ENCODE measurements at places on chromosomes 5 and 9. TPM values are rescaled to one million over a fixed set of nuclear protein-coding genes. Genes with fewer than 3 reads are reported as not detected.

DNA sequence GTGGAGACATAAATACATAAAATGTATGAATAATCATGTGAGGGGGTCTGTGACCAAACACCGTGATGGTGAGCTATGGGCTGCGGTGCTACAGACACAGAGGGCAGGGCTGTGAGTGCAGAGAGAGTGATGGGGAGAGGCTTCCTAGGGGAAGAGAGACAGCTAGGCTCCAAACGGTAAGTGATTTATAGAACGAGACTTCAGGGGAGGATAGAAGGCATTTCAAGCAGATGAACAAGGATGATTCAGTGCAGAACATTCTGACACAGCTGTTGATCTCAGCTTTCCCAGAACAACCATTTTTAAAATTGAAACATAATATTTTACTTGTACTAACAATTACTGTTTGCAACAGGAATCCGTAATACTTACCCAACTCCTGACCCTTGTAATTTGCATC lies 100.7 kb downstream of the GAS1 start:
- DNase-seq = no peak
- H3K27ac ChIP-seq = no peak overlapping the region
- no peak overlapping the region for H3K4me3 ChIP-seq
- no peaks in the 10 kb centered on the region for H3K27me3 ChIP-seq
- no peaks in the 10 kb centered on the region for H3K36me3 ChIP-seq

DNA sequence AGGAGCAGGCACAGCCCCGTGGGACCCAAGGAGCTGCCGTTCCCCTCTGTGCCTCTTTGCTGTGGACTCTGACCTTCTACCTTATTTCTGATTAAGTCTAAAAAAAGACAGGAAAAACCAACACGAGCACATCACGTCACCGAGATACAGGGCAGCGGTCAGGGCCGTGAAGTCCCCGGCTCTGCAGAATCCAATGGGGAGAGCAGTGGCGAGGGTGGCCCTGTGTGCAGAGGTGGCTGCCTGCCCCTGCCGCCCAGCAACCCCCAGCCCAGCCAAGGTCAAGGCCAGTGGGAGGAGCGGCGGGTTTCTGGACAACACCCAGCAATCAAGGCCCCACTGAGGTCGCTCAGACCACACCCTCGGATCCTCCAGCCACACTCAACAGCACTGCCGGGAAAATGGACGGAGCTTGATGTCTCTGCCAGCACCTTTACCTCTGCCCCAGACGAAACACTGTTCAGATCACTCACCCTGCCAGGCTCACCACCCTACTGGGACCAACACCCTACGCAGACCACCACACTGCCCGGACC lies 32.7 kb upstream of the SLC9A3 start:
- H3K36me3 ChIP-seq = no peaks in the 10 kb centered on the region
- no peak overlapping the region for H3K4me3 ChIP-seq
- H3K27ac ChIP-seq = no peak overlapping the region
- H3K27me3 ChIP-seq = peaks cover 7% of the 10 kb centered on the region
- H3K4me1 ChIP-seq = peaks cover 11% of the 10 kb centered on the region
- DNase-seq = peak; percentile 51

GRCh38 chr9:29625292-29625731 lies 2052.0 kb upstream of the C9orf72 start:
- no peaks in the 10 kb centered on the region for H3K27me3 ChIP-seq
- H3K4me3 ChIP-seq = no peak overlapping the region
- no peak for DNase-seq
- no peaks in the 10 kb centered on the region for H3K36me3 ChIP-seq
- H3K27ac ChIP-seq = no peak overlapping the region

DNA sequence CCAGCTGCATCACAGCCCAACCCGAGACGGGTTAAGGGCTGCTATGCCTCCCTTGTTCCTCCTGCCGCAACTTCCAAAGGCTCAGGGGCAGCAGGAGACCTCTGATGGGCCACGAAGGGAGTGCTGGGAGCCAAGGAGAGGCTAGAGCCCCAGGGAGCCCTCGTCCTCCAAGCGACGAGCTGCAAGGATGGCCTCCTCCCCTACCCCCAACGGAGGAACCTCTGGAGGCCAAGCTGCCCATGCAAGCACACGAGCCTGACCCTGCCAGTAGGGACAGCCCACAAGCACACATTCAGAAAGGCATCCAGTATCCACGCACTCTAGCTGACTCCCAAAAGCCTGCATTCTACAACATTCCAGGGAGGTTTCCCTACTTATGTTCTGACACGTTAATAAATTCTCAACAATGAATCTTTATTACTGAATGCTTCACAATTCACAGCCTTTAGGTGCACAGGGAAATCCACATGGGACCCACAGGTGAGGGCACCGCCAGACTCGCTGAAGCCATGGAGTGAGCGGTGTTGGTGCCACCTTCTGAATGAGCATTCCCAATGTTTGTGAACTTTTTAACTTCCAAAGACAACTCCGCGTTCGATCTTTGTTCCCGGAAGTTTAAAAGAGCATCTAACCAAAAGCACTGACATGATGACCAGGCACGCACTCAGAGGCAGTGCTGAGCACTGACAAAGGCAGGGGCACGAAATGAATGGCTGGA lies 28.7 kb downstream of the IPPK start:
- DNase-seq = no peak
- no peaks in the 10 kb centered on the region for H3K27me3 ChIP-seq
- H3K27ac ChIP-seq = no peak overlapping the region
- H3K4me3 ChIP-seq = no peak overlapping the region
- no peaks in the 10 kb centered on the region for H3K36me3 ChIP-seq

- no peak overlapping the region for H3K4me3 ChIP-seq
- no peaks in the 10 kb centered on the region for H3K36me3 ChIP-seq
- peak; percentile 15 for DNase-seq
- H3K4me1 ChIP-seq = no peaks in the 10 kb centered on the region
- no peak overlapping the region for H3K27ac ChIP-seq
- H3K27me3 ChIP-seq = peaks cover 18% of the 10 kb centered on the region
These were observed 4.9 kb upstream of the HRH2 start for GRCh38 chr5:175652741-175653663.

DNA sequence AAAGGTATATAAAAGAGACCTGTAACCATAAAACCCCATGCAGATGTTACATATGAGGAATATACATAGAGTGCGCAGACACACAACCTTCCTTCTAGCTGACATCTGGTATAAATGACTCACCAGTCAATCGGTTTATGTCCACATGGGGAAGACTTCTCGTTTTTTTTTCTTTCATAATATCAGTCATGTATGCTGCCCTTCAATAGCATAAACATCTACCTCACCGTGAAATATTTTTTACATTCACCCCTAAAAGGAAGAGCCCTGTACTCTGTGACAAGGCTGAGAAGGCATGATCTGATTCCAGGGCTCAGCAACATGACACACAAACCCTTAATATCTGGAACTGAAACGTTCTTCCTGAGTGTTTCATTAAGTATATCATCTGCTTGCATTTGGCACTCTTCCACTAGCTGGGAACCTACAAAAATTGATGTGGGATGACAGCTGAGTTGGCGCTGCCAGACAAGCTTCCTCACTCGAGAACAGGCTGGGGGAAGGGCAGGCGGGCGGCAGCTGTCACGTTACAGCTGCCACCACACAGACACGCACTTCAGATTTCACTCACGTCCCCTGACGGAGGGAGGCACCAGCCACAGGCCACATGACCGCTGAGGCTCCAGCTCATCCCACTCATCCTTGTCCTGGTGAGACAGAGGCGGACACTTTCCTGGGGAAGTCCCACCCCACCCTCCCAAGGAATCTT lies 74.2 kb downstream of the SHB start:
- H3K27me3 ChIP-seq = no peaks in the 10 kb centered on the region
- H3K27ac ChIP-seq = peak overlapping the region; percentile 54
- H3K4me1 ChIP-seq = peaks cover 8% of the 10 kb centered on the region
- H3K4me3 ChIP-seq = no peak overlapping the region

- DNase-seq = no peak
- no peaks in the 10 kb centered on the region for H3K27me3 ChIP-seq
These were observed 16.4 kb upstream of the ABCA1 start for GRCh38 chr9:104944356-104944755.

DNA sequence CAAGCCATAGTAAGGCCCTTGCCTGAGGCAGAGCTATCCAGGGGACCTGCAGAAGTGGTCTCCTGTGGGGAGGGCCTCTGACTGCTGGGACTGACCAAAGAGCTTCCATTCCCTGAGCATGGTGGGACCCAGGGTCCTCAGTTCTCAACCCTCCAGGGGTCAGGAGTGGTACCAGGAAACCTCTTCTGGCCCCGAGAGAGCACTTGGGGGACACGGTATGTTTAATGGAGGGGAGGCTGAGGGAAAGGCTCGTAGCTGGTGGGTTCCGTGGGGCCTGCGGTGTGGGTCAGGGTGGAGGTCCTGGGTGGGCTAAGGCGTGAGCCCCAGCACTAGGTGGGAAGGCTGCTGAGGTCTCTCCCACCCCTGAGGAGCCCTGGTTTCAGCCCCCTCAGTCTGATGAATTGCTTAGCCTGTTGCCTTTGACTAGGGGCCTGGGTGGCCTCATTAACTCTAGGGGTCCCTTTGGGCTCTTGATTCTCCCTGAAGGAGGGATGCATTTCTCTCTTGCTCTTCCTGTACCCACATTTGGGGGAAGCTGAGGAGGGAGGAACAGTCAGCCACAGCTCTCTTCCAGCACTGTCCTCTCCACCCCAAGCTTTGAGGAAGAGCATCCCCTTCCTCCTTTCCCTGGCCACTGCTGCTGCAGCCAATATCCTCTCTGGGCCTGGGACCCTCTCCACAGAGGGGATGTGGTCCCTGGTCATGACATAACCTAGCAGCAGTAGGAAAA lies 34.0 kb downstream of the CSF1R start:
- no peaks in the 10 kb centered on the region for H3K36me3 ChIP-seq
- H3K4me3 ChIP-seq = no peak overlapping the region
- DNase-seq = no peak
- no peaks in the 10 kb centered on the region for H3K27me3 ChIP-seq
- no peak overlapping the region for H3K27ac ChIP-seq

DNA sequence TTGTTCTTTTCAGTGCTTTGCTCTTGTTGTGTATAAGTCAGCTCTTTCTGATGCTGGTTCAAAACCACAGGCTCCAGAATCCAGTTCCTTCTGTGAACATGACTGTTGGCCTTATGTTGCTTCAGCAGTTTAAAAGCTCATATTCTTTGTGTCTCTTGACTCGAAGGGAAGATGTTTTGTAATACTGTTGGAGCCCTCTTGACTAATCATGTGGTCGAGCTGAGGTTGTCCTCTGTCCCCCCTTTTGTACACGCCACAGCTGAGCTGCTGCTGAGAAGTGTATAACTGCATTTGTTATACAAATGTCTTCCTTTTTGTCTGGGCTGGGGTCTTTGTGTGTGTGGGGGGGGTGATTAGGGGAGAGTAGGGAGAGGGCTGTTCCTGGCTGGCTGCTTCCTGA lies 35.8 kb downstream of the SLC36A1 start:
- no peak overlapping the region for H3K27ac ChIP-seq
- DNase-seq = no peak
- H3K4me3 ChIP-seq = no peak overlapping the region
- H3K4me1 ChIP-seq = no peaks in the 10 kb centered on the region
- no peaks in the 10 kb centered on the region for H3K27me3 ChIP-seq

Gene CRHBP
- total RNA-seq = not detected

Gene DIRAS2
- total RNA-seq = 0.14 TPM

Gene SPATA9
- total RNA-seq = not detected

Data from transverse colon (tissue), 4 donors.